ENCODE measurements at places on chromosomes 11 and 22. TPM values are rescaled to one million over a fixed set of nuclear protein-coding genes. Genes with fewer than 3 reads are reported as not detected.

The MISFA gene
- 1.8 TPM for total RNA-seq

The MMP10 gene
- 0.33 TPM for total RNA-seq

The GGTLC3 gene
- not detected for total RNA-seq

The CTSW gene
- 268 TPM for total RNA-seq

Measured in activated CD8-positive, alpha-beta memory T cell treated with anti-CD3 and anti-CD28 coated beads, Interleukin-2, amount 10 ng/mL, durations not matched to agents 7 days and 5 days (primary cell).